ENCODE measurements at places on chromosomes 2 and 18.

GRCh38 chr2:127563458-127564428 is 28.3 kb downstream of the MYO7B start:
- DNase-seq = no peak

GRCh38 chr2:238897122-238897880 is 49.4 kb downstream of the TWIST2 start:
- no peak for DNase-seq

DNA sequence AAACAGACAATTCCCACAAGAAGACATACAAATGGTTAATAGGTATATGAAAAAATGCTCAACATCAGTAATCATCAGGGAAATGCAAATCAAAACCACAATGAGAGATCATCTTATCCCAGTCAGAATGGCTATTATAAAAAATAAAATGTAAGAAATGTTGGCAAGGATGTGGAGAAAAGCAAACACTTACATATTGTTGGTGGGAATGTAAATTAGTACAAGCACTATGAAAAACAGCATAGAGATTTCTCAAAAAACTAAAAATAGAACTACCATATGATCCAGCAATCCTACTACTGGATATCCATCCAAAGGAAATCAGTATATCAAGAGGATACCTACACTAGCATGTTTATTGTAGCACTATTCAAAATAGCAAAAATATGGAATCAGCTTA is 186.6 kb downstream of the NOL4 start:
- no peak for DNase-seq

- no peak for DNase-seq
Measured at GRCh38 chr2:72722492-72723070, 103.3 kb downstream of the EXOC6B start.

- no peak for DNase-seq
Measured at GRCh38 chr18:23824240-23824639, 135.0 kb downstream of the LAMA3 start.

DNA sequence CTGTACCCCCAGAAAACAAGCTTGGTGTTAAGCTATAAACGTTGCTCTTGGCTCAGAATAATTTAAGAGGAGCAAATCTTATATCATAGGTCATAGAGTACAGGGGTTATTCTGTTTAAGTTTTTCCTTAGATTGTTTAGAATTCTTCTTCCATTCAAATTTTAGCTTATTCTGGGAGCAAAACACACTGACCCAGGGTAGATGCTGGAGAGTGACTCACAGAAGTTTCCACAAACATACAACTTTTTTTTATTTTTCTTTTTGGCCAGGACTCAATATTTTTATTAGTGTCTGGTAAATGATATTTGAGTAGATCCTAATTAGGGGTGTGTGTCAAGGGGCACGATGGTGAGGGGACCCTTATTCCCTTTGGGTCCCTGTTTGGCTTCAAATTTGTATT is 71.5 kb upstream of the PSME4 start:
- no peak for DNase-seq

GRCh38 chr2:186348200-186348599 is 137.9 kb upstream of the ZC3H15 start:
- no peak for DNase-seq

- DNase-seq = no peak
Measured at GRCh38 chr2:101805152-101806088, 107.9 kb downstream of the MAP4K4 start.

- DNase-seq = no peak
Measured at GRCh38 chr18:79544386-79544963, 135.1 kb upstream of the CTDP1 start.

DNA sequence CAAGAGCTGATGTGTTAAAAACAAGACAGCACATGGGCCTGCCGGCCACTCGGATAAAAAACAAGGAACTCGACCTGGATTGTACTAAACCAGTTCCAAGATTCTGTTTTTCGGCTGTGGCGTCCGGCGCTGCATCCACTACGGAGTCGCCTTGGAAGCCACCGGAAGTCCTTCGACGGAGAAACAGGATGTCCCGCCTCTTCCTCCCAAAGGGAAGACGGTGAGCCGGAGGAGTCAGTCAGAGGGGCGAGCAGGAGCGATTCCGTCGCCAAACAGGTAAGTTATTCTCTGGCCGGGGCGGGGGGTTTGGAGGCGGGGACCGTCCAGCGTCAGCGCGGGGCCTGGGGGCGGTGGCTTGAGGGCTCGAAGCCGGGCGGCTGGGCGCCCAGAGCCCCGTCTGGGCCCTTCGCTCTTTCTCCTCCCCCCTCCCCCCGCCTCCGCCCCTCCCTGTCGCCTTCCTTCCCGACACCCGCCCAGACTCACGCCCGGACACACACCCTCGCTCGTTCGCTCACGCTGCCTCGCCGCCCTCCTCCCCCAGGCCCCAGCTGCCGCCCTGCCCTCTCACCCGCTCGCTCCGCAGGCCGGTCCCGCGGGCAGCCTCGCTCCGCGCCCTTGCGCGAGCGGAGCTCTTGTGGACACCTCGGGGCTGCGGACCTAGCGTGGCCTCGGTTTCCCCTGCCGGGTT is at the start of gene ZNF407:
Gene ZNF407 (plus strand): TSS at position 209 of the 688 bp plus-strand sequence. CDS start 33,150 bp downstream, outside the sequence.
- DNase-seq = peak; percentile 67

GRCh38 chr2:241966647-241967466 is 97.3 kb downstream of the RTP5 start:
- DNase-seq = no peak

- no peak for DNase-seq
Measured at GRCh38 chr2:55169915-55170314, 62.2 kb downstream of the CLHC1 start.

Data from glomerular endothelial cell (primary cell).